ENCODE measurements at places on chromosomes 7 and 10.

DNA sequence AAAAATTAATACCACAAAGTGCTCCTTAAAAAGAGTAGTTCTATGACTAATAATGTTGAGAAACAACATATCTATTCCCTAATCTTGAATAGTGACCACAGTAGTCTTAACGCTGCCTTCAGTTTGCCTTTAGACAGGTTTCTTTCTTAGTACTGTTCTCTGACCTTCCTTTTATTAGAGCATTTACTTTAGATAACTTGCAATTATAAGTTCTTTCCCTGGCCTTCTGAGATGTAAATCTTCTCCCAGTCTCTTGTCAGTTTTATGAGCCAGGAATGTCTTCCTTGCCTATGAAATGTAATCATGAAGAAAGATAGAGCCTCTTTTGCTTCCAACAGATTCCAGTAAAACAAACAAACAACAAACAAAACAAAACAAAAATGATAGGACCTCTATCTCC lies 1119.8 kb upstream of the LRRTM3 start:
- no peak for DNase-seq

DNA sequence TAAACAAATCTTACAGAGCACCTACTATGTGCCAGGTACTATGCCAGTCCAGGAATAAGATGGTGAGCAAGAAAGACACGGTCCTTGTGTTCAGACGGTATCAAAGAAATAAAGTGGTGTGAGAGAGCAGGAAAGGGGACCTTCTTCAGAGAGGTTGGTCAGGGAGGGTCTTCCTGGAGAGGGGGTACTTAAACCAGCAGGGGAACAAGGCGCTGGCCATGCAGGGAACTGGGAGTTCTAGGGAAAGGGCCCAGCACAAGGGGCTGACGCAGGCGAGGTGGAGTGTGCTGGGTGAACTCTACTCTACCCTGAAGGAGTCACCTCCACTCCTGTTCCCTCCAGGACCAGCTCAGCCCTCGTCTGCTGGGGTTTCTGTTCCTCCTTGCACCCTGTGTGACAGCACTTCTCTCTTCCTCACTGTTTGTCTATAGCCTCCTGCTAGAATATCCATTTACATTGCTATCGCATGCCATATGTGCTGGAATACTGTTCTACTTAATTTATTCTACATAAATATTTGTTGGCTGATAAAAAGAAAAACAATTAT lies 73.5 kb downstream of the AOAH start:
- DNase-seq = no peak

DNA sequence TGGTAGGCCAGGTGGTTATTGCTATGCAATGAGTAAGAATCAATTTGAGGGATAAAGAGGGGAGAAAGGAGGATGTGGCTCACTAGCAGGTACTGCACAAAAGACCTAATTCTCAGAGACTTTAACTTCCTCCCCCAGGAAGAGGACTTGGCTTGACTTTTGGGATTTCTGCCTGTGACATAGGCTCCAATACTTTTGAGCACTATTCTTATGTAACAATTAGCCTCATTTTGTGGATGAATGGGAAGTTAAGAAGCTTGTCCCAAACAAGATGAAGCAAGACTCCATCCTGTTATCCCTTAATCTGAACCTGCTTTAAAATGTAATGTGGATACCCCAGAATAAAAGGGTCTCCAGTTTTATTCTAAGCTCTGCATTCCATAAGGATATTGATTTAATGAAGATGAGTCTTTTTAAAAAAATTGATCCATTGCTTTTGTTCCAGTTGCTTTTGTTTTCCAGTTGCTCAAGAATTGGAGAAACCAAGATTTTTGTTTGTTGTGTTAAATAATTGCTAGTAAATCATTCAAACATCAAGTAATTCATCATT lies 218.5 kb downstream of the SNX13 start:
- DNase-seq = no peak

DNA sequence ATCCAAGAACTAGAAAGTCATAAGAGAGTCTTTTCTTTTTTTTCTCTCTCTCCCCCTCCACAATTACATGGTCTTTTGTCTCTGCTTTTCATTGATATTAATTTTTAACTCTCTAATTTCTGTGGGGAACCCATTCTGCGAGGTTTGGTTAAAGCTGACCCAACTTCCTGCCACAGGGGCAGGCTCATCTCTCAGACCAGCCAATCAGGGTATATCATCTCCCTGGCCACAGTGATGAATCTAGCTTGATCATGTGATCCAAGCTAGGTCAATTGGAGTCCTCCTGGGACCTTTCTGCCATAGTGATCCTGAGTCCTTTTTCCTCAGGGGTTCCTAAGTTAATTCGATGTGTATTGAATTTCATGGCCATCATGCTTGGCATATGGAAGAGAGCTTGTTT lies 38.0 kb upstream of the TRUB1 start:
- DNase-seq = no peak

DNA sequence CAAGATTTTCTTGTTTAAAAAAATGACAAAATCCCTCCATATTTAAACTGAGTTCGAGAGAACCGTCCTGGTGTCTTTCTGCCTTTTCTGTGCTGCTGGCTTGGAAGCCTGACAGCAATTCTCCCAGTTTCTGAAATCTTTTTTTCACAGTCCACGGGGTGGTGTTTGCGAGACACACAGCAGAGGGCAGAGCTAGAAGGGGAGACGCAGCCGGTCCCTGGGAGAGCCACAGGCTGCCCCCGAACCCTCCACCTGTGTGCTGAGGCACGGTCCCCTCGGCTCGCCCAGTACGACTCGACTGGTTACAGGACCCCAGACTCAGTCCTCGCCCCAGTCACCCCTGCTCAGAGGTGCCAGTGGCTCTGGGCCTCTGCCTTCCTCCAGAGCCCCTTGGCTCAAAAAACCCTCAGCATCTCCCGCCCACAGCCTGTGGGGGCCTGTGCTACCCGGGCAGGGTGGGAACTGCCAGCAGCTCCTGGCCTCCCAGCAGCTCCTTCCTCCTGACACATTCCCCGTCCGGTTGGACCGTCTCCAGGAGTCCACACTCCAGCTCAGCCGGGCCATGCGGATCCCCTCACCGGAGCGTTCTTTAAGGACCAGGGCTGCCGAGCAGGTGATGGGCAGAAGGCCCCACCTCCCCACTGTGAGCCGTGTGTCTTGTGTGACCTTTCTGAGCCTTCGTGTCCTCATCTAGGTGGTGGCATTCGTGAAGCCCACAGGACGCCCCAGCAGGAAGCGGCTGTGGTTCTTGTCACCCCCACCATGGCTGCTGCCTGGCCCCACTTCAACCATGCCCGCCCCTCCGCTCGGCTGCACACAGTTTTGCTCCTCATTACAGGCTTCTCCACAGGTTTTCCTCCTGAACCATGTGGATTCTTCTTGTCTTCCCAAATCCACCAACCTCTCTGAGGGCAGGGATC lies 52.3 kb upstream of the EN2 start:
- no peak for DNase-seq
